ENCODE measurements at places on chromosomes 13 and 19. TPM values are rescaled to one million over a fixed set of nuclear protein-coding genes. Genes with fewer than 3 reads are reported as not detected.

Gene TMEM86B
- total RNA-seq, result 0.47 TPM

Gene THSD1
- 45.2 TPM for total RNA-seq

Gene CTXN1
- 11.1 TPM for total RNA-seq

Gene SERPINE3
- total RNA-seq, result not detected

Gene RDH8
- total RNA-seq, result not detected

Gene LIPE
- total RNA-seq, result 5.7 TPM

Gene MBNL2
- 14.0 TPM for total RNA-seq

Gene OR10H1
- not detected for total RNA-seq

Gene FBXO27
- total RNA-seq, result 50.7 TPM

Gene ZNF541
- not detected for total RNA-seq

Gene IGFLR1
- 18.1 TPM for total RNA-seq

Measured in Caki2 (cell line).